ENCODE measurements at places on chromosomes 3 and 15.

GRCh38 chr3:187996609-187997008 lies 157.3 kb upstream of the LPP start:
- no peak for DNase-seq

DNA sequence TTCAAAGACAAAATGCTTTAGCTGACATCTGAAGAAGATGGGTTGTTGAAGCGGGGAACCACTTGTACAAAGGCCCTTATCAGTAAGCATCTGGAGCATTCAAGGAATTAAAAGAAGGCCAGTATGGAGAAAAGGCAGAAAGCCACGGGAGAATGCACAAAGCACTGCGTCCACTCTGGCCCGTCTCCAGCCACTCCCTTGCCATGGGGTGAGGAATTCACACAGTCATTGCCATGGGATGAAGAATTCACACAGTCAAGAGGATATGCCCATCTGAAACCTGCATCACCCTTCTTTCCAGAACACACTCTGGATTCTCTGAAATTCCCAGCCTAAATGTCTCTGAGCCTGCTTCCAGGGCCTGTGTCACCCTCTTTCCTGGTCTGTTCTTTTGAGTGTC lies 26.7 kb upstream of the STAG1 start:
- no peak for DNase-seq

- no peak for DNase-seq
These were observed 72.9 kb downstream of the CLASP2 start for GRCh38 chr3:33645060-33645647.

DNA sequence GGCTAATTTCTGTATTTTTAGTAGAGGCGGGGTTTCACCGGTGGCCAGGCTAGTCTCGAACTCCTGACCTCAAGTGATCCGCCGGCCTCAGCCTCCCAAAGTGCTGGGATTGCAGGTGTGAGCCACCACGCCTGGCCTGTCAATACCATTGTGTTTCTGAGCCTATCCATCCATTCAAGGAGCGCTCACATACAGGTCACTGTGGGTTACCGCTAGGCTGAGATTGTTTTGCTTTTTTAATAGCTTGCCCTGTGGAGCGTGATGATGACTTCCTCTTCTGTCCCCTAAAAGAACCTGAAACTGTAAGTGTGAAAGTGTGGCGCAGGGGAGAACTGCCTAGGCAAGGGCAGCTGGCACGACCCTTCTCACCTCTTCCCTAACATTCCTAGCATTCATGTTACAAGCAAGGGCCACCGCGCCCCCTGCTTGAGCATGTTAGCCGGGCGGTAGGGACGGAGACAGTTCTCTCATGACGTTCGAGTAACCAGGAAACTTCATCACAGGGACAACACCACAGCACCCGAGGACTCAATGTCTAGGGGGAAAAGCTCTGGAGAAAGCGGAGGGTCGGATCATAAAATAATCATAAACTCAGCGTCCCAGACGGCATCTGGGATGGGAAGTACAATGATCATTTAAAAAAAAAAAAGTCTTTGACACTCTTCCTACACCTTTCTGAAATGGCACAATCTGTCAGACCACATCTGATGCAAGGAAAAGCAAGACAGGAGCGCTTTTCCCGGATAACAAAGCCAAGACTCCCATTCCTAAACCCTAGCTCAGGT lies 790 bp downstream of the LAMP3 start:
- DNase-seq, result no peak

DNA sequence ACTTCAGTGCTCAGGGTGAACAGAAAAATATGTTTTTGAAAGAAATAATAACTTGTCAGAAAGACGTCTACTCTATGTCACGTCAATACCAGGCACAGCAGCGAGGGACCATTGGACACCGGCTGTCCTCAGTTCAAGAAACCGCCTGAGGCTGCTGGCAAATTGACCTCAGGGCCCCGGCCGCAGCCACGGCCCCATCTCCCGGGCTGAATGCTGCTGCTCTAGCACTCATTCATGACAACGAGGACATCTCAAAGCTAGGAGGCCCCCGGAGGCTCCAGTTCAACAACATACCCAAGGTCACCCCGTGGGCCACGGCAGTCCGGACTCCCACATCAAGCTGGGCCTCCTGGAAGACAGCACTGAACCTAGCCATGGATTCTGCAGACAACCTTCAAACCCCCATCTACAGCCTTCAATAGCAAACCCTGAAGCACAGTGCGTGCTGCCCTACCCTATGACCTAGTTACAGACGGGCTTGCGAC lies 204.0 kb upstream of the NSMCE3 start:
- DNase-seq, result no peak
